ENCODE measurements at places on chromosomes 1 and 21.

- no peak for DNase-seq
Observed at GRCh38 chr1:224791362-224791941, 138.0 kb upstream of the DNAH14 start.

GRCh38 chr1:222974496-222974895 lies 159.7 kb downstream of the DISP1 start:
- no peak for DNase-seq

DNA sequence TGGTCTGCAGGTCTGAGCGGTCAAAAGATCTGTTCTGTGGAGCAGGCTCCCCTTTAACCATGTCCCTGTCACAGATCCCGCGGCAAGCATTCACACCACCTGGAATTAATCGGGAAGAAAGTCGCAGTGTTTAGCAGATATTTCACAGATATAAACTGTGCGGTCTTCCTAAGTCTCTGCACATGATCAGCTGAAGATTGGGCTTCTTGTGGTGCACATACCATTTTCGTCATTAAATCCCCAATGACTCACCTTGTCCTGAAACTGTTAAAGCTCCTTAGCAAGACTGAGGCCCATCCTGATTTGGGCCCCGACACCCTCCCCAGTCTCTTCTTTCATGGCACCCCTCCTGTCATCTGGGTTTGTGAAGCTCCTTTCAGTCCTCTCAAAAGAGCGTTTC lies 158.8 kb downstream of the KIF26B start:
- DNase-seq, result no peak

GRCh38 chr1:46545784-46546183 lies 5.7 kb downstream of the KNCN start:
- no peak for DNase-seq

DNA sequence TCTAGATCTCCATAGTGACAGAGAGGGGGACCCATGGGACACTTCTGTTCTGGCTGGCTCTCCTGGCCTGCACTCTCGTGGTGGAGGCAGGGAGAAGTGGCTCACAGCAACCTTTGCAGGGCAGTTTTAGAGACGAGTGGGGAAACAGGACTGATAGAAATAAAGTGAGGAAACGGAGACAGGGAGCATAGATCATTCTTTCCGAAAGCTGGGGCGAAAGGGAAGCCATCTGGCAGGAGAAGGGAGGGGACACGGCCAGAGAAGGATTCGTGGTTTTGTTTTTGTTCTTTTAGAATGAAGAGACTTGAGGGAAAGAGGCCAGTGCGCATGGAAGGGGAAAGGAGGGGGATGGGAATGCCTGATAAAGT lies 3.5 kb downstream of the TIE1 start:
- DNase-seq, result no peak

DNA sequence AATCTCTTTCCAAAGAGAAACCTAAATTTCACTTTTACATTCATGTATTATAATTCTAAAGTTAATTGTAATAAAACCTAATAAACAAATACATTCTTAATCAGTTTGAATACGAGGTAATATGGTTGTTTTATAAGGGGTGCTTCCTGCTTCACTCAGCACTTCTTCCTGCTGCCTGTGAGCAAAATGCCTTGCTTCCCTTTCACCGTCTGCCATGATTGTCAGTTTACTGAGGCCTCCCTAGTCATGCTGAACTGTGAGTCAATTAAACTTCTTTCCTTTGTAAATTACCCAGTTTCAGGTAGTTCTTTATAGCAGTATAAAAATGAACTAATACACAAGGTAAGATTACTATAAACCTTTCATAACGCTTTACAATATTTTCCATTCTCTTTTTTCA lies 491.1 kb upstream of the LRRC7 start:
- no peak for DNase-seq

- DNase-seq, result no peak
Observed at GRCh38 chr1:54971317-54971791, 9.1 kb upstream of the TMEM61 start.

All from stimulated activated CD8-positive, alpha-beta memory T cell treated with anti-CD3 and anti-CD28 coated beads, Interleukin-15, amount 100 ng/mL, for 48 hours (primary cell).